ENCODE measurements at places on chromosomes 13 and 19. TPM values are rescaled to one million over a fixed set of nuclear protein-coding genes. Genes with fewer than 3 reads are reported as not detected.

Gene CEACAM16
- total RNA-seq, result not detected

Gene ASPDH
- not detected for total RNA-seq

Gene CD22
- total RNA-seq, result not detected

Gene ZNF534
- not detected for total RNA-seq

Gene RAB11B
- 22.6 TPM for total RNA-seq

Gene SSBP4
- total RNA-seq, result 99.8 TPM

Gene PROZ
- total RNA-seq, result not detected

Gene PSPN
- total RNA-seq, result 0.36 TPM

Gene PLIN4
- total RNA-seq, result 0.72 TPM

Gene TMEM238
- total RNA-seq, result not detected

Gene F2RL3
- 1.3 TPM for total RNA-seq

Gene C19orf85
- not detected for total RNA-seq

Gene MOB3A
- 46.2 TPM for total RNA-seq

Gene CEACAM5
- not detected for total RNA-seq

Gene LCP1
- total RNA-seq, result 11.7 TPM

Gene ZNF470
- 4.9 TPM for total RNA-seq

Gene DHDH
- total RNA-seq, result not detected

Gene TNFRSF19
- total RNA-seq, result 19.3 TPM

Gene TPTE2
- total RNA-seq, result not detected

Gene KLK12
- total RNA-seq, result not detected

Gene SETDB2
- 5.7 TPM for total RNA-seq

Gene U2AF1L4
- total RNA-seq, result 17.8 TPM

Gene GFY
- total RNA-seq, result not detected

Gene SIGLEC12
- not detected for total RNA-seq

Gene SPTBN4
- 0.90 TPM for total RNA-seq

Gene WTIP
- total RNA-seq, result 21.8 TPM

Gene CYP2A7
- not detected for total RNA-seq

Gene ZNF667
- total RNA-seq, result 5.2 TPM

Gene PLEKHA4
- 9.7 TPM for total RNA-seq

Gene IZUMO2
- not detected for total RNA-seq

Gene FCAR
- total RNA-seq, result not detected

Gene MYO1F
- 0.49 TPM for total RNA-seq

Gene SPC24
- 5.0 TPM for total RNA-seq

Gene VN1R2
- not detected for total RNA-seq

Gene CAB39L
- 5.8 TPM for total RNA-seq

Gene RFPL4AL1
- not detected for total RNA-seq

Gene HOMER3
- 139 TPM for total RNA-seq

Gene GNA15
- total RNA-seq, result not detected

Gene RASAL3
- 0.16 TPM for total RNA-seq

Gene CADM4
- total RNA-seq, result 0.36 TPM

Gene TSKS
- total RNA-seq, result 0.54 TPM

Gene ZNF541
- 1.1 TPM for total RNA-seq

Gene TMEM38A
- total RNA-seq, result 5.1 TPM

Gene FARSA
- 52.2 TPM for total RNA-seq

Gene NDUFS7
- total RNA-seq, result 87.6 TPM

Gene SCGB2B2
- total RNA-seq, result not detected

Gene KIR2DL1
- not detected for total RNA-seq

Gene CACNA1A
- total RNA-seq, result 2.3 TPM

All from cardiac atrium fibroblast (primary cell).